Heart right ventricle (tissue), 16 donors: ENCODE measurements at places on chromosomes 3 and 15. TPM values are rescaled to one million over a fixed set of nuclear protein-coding genes. Genes with fewer than 3 reads are reported as not detected.

DNA sequence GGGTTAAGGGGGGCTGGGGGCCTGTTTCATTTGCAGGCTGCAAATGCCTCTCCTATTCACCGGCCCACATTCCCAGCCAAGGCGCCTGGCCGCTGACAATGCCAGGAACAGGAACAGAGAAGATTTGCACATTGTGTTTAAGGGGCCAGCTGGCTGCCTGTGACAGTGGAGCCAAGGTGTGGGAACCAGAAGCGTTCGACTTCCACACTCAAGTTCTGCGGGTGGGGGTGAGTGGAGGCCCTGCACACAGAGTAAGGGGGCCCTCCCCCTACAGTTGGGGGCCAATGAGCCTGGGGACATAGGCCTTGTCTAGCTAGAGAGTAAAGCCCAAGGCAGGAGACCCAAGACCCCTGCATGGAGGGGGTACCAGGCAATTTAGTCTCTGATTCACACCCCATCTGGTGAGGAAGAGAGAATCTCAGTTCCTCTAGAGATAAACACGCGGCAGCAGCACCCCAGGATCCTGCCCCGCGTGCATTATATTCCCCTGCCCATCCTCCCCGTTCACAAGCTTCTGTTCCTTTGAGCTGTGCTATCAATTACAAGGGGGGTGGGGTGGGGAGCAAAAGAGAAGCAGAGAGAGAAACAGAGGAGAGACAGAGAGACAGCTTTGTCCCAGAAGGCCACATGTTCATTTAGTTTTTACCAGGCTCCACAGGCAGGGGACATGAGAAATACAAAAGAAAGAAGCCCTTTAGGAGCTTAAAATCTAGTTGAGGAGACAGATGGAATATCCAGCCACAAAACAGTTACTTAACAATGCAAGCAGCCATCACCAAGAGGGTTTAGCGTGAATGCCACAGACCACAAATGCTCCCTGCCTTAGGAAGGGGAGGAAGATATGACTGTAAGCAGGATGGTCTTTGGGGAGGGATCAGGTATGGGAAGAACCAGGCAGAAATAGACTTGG, 9.2 kb downstream of the IGDCC3 start:
- no peak for DNase-seq

CLASP2 gene
- 79.5 TPM for total RNA-seq

IGF2BP2 gene
- 15.6 TPM for total RNA-seq

GRCh38 chr3:152688313-152688712, 146.6 kb upstream of the P2RY1 start:
- no peak for DNase-seq

DNA sequence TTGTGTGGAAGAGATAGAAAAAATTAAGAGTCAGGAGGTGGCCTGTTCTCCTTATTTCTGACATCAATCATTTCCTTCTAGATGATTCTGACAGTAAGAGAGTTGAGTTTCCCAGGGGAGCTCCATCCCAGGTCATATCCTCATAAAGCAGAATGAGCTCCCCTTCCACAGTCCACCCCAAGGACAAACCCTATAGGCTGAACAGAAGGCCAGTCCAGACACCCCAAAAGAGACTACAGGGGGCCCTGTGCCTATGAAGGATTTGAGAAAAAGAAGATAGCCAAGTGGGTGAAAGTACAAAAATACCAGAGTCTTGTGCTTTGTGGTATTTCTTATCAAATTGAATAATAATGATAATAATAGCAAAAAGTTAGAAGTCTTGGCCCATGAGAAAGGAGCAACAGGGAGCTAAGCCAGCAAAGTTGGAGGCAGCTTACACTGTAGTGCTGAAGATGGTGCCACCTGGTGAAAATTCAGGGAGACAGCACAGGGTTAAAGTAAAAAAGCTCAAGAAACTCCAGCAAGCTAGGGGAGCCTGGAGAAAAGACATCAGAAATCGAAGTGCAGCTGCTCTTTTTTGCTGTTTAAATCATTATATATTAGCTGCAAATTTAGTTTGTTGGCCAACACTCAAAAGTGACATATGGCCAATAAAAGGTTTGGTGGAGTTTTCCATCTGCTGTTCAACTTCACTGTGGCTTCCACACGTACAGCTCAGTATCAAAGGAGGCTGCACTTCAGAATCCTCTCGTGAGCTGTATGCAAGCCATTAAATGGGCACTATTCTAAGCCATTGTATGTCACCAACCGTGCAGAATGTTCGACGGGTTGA, 35.8 kb upstream of the SLC24A5 start:
- no peak for DNase-seq

DNA sequence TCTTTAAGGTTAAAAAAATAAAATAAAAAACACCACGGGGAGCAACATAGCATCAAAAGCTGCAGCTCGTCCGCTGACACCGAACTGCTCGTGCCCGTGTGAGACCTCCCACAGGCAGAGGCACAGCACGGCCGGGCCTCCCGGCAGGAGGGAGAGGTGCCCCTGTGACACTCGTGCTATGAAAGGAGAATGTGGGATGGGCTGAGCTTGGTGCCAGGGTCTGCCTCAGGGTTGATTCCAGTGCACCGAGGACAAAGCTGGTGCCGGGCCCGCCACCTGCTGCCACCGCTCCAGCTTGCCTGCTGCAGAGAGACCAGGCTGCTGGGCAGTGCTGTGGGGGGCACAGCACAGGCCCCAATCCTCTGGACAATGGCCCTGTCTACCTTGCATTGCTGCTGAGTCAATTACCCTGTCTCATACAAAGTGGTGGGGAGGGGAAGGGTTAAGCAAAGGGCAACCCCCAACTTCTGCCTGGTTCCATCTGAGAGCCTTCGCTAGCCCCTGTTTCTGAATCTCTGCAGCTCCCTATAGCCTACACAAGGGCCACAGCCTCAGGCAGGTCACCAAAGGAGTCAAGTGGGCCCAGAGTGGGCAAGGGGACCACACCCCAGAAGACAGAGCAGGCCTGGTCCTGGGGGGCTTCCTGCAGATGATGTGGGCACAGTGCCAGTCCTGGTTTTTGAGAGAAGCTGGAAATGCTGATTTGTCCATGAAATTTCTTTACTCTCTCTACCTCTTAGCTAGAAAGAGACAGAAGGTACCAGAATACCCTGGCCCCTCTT, 74.0 kb upstream of the SNRPA1 start:
- peak; percentile 40 for DNase-seq
